ENCODE measurements at places on chromosomes 7 and 10.

DNA sequence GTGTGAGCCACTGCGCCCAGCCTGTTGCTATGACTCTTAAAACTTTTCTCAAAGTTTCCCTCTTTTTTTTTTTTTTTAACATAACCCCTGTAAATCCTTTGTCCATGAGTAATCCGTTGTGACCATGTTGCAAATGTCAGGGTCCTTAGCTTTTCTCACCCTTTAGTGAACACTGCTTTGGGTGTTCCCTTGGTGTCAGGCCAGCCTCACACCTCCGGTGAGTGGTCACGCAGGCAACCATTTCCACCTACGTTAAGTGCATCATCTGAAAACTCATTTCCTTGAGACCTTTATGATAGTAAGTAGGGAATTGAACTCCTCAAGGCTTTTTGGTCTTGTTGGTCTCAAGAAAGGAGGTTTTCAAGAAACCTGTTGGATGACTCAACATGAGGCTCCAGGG lies 41.3 kb upstream of the OPN4 start:
- no peak for DNase-seq

DNA sequence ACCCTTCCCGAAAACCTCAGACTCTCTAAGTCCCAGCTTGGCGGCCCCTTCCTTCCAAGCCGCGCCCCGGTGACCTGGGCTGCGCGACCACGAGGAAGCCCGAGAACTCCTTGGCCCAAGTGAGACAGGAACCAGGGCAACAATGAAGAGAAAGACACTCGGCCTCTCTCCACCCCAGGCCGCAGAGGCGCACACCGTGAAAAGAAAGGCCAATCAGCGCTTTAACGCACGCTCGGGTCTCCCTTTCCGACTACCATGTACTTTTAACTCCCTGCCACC lies 166.4 kb upstream of the PPP1R3A start:
- DNase-seq, result no peak

GRCh38 chr7:42672339-42672999 lies 239.4 kb downstream of the C7orf25 start:
- DNase-seq, result no peak

DNA sequence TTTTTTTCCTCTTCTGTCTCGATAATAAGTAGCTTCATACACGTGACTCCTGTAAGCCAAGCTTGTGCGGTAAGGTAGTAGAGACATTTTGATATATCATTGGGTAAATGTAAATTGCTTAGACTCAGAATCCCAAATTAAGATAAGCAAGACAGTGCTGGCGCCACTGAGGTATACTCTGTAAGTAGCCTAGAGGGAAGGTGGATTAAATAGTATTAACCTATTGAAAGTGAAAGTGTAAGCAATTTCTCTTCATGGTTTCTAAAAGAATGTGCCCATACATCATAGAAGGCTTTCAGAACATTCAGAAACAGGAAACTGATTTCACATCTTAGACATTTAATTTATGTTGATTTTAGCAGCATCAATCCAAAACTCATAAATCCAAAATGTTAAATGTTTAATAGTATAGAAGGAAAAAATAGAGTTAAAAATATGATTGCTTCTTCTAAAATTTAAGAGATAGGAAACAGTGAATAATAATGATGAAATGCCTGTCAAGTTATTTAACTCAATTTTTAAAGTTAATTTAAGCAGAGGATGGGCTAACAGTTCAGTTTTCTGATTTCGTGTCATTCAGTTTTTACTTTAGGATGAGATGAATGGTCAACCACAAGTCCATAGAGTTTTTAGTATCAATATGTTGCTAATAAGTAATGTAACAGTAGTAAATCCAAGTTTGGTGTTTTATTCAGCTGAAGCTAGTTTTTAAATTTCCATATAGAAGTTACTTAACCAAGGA lies 36.8 kb downstream of the LRRC72 start:
- no peak for DNase-seq

GRCh38 chr7:37194943-37195342 lies 253.7 kb downstream of the ELMO1 start:
- no peak for DNase-seq

DNA sequence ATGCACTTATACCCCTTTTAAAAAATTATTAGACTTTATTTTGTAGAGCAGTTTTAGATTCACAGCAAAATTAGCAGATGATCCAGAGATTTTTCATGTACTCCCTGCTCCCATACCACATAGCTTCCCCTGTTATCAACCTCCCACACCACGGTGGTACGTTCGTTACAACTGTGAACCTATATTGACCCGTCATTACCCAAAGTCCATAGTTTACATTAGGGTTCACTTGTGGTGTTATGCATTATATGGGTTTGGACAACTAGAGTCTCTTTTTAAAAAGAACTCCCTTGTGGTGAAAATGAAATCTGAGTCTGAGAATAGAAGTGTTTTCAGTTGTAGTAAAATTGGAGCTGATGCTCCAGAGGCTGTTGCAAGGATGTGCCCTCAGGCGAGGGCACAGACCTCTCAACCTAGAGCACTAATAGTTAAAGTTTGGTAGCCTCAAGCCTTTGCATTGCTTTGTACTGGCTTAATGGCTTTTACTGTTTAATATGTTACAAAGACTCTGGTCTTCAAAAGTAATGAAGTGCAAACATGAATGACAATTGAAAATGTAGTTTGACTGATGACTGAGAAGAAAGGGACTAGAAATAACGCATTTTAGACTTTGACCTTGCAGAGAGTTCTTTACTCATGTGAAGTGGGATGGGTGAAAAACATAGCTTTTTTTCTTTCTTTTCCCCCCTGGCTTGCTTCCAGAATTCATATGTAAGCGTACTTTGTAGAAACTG lies 30.6 kb upstream of the CSTF2T start:
- DNase-seq, result no peak

GRCh38 chr7:103955985-103956384 lies 33.5 kb downstream of the RELN start:
- no peak for DNase-seq

DNA sequence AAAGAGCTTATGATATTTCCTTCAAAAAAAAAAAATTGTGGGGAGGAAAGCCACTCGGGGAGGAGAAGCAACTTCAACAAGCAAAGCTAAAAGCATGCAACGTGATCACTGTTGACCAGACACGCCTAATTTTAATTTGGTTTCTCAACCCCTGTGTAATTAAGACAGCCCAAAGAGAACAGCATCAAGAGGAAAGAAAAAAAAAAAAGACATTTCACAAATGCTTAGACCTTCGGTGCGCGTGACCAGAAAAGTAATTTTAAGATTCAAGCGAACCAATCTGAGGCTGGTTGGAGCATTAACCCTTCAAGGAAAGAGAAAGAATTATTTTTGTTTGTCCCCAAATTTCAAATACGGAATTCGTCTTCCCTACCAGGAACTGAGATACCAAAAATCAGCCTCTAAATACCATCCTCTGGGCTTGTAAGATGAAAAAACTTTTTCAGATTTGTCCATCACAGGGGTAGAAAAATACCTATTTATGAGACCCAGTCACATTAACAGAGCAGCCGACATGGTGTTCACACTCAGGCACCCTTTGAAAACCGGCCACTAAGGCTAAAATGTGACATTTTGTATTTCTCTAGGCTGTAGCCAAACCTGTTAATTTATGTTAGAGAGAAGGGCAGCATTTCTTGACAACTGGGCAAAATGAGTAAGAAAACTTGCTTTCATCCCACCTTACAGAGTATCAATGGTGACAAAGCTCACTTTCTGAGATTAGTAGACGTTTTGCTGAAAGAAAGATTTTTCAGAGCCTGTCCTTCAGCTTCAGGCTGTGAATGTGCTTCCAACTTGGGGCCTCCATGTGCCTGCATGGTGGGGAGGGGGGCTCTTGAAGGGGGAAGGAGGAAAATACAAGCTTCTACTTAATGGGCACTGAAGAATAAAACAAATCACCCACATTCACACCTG lies 179.9 kb upstream of the KLF14 start:
- DNase-seq, result no peak

GRCh38 chr7:137985253-137985896 lies 16.5 kb downstream of the CREB3L2 start:
- no peak for DNase-seq

- DNase-seq, result no peak
Measured at GRCh38 chr7:27204851-27205322, 5.0 kb upstream of the HOXA13 start.

Data from RWPE1 (cell line).